ENCODE measurements at places on chromosomes 2 and 18.

- no peak for DNase-seq
Measured at GRCh38 chr2:149579972-149580882, 7.3 kb downstream of the MMADHC start.

DNA sequence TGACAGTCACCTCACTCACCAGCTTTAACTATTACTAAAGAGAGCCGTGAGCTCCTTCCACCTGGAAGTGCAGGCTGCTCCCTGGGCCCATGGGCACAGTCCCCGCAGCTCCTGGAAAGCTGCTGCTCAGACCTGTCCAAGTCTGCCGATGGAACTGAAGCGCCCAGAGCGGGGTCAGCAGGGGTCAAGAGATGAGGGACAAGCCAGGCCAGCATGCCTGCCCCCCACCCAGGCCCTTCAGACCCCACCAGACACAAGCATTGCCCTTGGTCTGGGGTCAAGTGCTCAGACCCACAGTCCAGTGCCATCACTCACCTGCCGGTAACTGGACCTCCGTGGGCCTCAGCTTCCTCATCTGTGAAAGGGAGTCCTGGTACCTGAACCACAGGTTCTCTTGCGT lies 59.9 kb downstream of the BIN1 start:
- no peak for DNase-seq

DNA sequence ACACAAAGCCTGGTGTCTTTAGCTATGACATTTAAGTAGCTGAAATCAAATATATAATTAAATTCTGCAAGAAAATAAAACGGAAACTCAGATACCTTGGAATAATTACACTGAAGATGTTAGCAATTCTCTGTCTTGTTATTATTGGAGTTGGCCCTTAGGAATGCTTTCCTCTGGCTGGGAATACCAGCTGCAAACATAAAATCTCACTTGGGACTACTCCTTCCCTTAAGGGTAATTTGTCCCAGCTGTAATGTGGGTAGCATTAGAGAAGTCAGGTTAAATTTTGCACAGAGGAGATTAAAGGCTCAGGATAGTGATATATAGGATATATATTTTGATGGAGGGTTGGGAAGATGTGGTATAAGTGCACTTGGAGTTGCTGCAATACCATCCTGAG lies 37.3 kb upstream of the GRP start:
- no peak for DNase-seq

GRCh38 chr2:177314194-177314593 lies 49.7 kb upstream of the NFE2L2 start:
- peak; percentile 89 for DNase-seq

GRCh38 chr18:49699303-49699702 lies 114.0 kb downstream of the ACAA2 start:
- no peak for DNase-seq

GRCh38 chr18:35376393-35376741 lies 770 bp downstream of the ZNF396 start:
- DNase-seq = no peak

DNA sequence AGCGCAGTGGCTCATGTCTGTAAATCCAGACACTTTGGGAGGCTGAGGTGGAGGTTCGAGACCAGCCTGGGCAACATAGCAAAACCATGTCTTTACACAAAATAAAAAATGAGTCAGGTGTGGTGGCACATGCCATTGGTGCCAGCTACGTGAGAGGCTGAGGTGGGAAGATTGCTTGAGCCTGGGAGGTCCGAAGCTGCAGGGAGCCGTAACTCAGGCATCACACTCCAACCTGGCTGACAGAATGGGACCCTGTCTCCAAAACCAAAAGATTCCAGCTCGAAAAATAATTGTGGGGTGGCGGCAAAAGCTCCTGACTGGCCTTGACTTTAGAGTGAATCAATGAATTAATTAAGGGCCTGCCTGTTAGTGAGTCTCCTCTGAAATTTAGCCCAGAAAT lies 1.2 kb upstream of the ALPP start:
- no peak for DNase-seq

DNA sequence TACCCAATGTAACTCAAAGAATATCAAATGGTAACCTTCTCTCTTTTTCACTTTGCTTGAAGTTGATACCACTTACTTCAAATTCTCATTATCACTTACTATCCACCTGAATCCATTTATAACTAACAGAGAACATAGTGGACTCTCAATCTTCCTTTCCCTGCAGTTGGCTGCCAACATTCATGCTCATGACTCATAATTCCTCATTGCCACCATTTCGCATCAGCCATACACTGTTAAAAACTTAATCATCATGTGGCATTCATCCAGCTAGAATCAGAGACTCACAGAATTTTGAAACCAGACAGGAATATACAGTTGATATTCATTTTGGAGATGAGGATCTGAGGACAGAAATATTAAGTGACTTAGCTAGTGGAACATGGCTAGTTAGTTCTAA lies 56.8 kb downstream of the SLC4A10 start:
- peak; percentile 43 for DNase-seq
